NCI-H2081 (cell line): ENCODE measurements at places on chromosomes 11 and 22.

GRCh38 chr11:106017093-106017492 is 4.9 kb downstream of the MSANTD4 start:
- no peak for DNase-seq

- DNase-seq = no peak
These were observed 46.4 kb downstream of the CD82 start for GRCh38 chr11:44611687-44612434.

DNA sequence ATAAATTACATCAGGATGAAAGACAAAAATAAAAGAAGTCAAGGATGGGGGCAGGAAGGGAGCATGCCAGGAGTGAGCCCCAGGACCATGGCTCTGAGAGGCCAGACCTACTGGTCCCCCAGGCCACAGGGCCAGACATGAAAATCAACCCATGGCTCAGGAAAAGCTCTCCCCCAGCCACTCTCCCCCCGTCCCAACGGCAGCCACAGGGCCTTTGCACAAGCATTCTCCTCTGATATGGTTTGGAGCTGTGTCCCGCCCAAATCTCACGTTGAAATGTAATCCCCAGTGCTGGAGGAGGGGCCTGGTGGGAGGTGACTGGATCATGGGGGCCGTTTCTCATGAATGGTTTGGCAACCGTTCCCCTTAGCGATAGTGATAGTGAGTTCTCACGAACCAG is 80.8 kb upstream of the ANO1 start:
- no peak for DNase-seq

DNA sequence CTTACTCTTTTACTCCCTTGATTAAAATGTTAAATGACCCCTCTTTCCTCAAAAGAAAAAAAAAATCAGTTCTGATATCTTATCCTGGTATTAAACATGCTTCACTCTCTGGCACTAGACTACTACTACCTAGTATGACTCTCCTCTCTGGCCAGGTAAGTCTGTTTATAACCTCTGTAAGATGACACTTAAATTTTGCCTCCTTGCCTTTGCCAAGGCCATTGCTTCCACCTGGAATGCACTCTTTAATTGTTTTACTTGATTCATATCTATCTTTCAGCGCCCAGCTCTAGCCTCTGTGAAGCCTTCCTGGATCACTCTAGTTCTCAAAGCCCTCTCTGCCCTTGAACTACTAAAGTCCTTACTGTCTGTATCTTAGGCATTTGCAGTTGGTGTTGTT is 170.4 kb downstream of the ETS1 start:
- no peak for DNase-seq

- DNase-seq = no peak
These were observed 31.7 kb upstream of the GCAT start for GRCh38 chr22:37775785-37776638.

DNA sequence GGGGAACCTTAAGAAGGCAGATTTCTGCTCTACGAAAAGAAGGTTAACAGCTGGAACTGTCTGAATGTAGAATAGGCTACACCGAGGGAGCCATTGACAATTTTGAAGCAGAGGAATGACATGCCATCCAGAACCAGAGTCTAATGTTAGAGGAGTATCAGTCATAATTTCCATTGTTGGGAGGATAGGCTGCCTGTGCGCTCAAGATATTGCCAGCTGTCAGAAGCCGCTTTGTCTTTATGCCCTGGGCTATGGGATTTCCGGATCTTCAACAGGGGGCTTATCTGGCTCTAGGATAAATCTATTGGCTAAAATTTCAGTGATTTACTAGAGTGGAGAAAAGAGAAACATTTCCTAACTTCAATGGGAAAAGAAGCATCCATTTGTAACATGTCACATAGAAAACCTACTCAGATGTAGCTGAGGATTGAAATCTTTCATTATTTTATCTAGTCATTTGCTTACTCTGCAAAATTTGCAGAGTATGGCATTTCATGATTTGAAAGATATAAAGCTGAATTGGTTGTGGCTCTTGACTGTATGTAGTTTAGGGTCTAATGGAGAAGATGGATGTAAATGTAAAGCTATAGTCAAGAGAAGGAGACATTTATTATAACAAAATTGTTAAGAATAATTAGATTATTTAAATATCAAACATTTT is 78.9 kb downstream of the ANO3 start:
- DNase-seq = no peak

DNA sequence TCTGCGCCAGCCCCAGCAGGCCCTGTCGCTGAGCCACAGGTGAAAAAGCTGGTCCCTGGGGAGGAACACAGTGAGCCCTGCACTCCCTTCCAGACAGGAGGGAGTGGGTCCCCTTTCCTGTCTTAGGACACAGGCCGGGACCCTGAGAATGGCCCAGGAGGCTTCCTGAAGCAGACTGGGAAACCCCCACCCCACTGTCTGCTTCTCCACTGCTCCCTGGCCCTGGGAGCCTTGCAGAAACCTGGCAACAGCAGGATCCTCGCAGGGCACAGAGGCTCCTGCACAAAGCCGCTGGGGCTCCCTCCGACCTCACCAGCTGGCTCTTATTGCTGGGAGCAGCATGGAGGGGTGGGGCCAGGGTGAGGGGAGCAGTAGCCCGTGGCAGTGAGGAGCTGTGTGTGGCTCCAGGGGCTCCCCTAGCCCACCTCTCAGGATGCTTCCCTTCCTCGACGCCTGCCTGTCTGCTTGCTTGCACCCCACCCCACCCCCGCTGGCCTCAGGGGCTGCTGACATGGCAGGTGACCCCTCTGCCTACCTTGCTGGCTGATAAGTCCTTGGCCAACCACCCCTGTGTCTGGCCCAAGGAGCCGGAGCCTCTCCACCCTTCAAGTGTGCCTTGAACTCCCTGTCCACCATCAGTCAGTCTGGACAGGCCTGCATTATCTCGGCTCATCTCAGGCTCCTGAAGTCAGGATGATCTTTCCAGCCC is 72.1 kb upstream of the KCNQ1OT1 start:
- DNase-seq = no peak

GRCh38 chr11:58075781-58076180 is 45.0 kb downstream of the OR6Q1 start:
- no peak for DNase-seq

GRCh38 chr11:65588199-65589054 is 7.2 kb downstream of the KCNK7 start:
- peak; percentile 13 for DNase-seq

- no peak for DNase-seq
These were observed 55.8 kb downstream of the CD6 start for GRCh38 chr11:61027141-61027840.

- DNase-seq = peak; percentile 94
These were observed at the start of gene ZMAT5 for GRCh38 chr22:29766632-29767170. Gene ZMAT5, minus strand, starts transcription at chr22:29767007. Its CDS starts 18,463 bp downstream, at chr22:29748544.

- DNase-seq = no peak
These were observed 27.9 kb upstream of the OAF start for GRCh38 chr11:120182790-120183491.

DNA sequence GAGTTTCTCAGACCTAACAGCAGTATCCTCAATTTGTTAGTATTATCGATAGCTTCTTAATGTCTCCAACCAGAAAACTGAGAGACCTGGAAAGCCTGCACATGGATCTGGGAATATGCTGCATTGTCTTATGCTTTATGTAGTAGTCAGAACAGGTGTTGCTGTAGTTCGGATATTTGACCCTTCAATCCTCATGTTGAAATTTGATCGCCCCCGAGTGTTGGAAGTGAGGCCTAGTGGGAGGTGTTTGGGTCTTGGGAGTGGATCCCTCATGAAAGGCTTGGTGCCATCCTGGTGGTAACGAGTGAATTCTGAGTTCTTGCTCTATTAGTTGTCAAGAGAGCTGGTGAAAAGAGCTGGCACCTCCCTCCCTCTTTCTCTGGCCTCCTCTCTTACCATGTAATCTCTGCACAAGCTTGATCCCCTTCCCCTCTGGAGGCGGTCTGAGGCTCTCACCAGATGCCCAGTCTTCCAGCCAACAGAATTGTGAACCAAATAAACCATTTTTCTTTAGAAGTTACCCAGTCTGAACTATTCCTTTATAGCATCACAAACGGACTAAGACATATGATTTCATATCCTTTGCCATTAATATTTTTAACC is 227.1 kb downstream of the DDX10 start:
- no peak for DNase-seq

DNA sequence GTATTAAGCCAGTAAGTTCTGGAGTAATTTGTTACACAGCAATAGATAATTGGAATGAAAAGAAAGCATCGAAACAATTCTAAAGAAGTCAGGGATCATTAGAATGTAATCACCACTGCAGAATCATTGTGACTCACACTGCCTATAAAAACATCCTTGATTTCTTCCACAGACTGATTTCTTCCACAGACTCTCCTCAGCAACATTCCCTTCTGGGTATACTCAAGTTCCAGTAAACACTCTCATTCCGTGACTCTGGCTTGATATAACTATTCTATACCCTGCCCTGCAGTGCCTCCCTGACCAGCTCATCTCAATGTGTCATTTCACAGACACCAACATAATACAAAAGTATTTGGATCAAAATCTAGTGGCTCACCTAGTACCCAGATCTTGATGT is 120.5 kb downstream of the BBOX1 start:
- no peak for DNase-seq

GRCh38 chr11:8814923-8815240 is 96.1 kb upstream of the AKIP1 start:
- no peak for DNase-seq

GRCh38 chr11:72012897-72013721 is 14.4 kb downstream of the IL18BP start:
- DNase-seq = no peak

DNA sequence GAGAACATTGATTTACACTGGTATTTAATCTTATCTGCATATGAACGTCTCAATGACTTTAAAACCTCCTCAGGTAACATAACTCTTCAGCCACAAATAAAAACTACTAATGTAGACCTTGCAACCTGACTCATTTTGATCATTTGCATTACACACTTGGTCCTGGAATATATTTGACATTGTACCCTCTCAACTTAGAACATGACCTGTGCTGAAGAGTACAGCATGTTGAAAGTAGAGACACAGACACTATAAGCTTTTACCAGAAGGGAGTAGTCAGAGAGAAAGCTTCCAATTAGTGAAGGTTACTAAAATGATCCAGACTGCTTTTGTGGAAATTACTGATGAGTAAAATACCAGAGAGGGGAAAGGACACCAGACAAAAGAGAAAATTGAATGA is 390.6 kb upstream of the ANO3 start:
- no peak for DNase-seq

DNA sequence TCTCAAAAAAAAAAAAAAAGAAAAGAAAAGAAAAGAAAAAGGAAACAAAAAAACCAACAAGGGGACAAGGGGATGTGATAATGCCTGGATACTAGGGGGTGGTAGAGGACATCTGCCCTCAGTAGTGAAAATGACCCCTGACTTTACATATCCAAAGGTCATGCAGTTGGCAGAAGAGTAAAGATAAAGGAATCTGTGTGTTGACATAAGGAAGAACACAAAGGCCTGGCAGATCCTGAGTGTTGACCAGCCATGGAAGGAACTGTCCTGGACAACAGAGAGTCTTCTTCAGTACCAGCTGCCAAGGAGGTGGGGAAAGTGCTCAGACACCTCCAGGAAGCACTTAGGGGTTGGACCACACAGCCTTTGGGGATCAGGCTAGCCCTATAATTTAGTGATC is 12.6 kb downstream of the SLC43A1 start:
- DNase-seq = no peak

DNA sequence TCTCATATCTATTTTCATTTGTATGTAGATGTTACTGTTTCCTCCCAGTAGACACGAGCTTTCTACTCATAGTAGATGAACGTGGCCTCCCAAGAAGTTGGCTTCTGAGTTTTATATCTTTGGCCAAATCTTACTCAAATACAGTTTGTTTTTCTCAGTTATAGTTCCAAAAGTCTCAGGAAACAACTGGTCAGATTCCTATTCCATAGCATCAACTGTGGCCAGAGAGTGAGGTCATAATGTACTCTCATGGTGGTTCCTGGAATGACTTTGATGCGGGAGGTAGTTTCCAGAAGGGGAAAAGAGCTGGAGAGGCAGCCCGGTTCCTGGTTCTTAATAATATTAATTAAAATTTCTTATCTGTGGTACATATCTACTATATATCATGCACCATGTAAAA is 77.3 kb downstream of the SLC17A6 start:
- no peak for DNase-seq

DNA sequence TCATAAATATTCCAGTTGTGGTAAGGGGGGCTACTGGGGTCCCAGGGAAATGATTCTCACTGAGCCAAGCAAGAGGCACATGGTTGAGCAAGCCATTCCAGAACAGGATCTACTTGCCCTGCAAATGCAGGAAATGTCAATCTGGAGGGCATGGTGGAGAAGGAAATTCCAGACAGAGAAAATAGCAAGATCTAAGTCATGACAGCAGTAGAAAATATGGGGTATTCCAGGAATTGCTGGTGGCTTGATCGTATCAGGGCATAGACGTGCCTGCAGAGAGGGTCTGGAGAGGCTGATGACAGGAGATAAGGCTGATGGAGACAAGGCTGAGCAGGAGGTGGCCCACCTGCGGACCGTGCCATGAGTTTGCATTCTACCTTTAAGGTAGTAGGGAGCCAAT is 566.3 kb upstream of the CADM1 start:
- DNase-seq = no peak

DNA sequence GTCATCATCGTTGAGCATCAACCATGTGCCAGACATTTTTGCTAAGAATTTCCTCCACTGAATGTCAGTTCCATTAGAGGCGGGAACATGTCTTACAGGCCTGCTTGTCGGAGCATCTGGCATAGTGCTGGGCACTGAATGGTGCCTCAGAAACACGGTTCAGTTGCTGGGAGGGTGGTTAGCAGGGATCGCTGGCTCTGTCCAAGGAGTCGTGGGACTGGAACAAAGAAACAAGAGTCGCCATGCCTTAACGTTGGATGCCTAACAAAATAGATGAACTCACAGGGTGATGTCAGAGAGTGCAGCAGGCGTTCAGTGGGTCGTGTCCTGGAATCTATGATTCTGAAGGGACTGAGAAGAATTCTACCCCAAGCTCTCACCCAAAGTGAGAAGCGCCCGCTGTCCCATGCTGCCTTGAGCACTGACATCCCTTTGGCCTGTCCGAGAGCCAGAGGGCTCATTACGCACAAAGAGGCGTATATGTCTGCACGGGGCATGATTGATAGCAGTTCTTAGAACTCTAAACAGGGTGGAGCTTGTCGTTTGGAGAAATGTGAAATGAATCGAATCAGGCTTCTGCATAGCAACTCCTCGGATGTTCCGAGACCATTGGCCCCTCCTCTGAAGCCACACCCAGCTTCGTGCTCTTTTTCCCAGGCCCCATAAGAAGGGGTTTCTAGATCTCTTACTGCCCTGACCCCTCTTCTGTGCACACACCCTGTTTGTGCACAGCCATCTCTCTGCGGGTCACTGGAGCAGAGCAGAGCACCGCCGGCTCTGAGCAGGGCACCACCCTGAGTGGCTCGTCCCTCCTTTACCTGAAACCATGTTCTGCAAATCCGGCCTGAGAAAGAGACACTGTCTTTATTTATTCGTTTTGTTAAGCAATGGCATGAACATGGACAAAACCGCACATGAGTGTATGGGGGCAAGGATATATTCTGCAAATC is 113.1 kb upstream of the B3GAT1 start:
- DNase-seq = no peak
